ENCODE measurements at places on chromosomes 5 and 9.

DNA sequence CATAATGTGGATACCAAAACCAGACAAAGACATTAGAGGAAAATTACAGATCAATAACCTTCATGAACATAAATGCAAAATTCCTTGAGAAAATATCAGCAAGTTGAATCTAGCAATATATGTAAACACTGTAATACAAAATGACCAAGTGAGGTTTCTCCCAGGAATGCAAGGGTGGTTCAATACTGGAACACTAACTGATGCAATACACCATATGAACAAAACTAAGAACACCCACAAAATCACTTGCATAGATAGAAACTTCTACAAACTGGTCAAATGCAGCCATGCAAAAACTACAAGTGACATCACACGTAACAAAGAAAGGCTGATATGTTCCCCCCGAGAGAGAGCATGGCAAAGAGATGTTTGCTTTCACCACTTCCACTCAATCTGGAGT is 55.6 kb downstream of the NACC2 start:
- no peak for DNase-seq

DNA sequence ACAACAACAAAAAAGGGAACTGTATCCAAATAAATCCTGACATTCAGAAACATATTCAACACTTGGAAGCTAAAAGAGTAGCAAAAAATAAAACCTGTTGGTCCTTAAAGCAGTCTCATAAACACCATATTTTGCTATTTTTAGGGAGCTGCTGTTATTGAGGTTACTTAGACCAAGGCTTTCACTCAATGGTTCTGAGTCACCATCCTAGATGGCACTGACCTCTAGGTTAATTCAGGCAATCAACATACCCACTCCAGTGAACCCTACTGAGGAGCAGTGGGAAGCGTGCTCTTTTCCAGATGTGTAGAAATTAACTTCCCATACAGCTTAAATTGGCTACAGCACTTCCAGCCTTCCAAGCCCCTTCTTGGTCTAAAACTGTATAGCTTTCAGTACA is 5.2 kb downstream of the GNAQ start:
- peak; percentile 70 for DNase-seq

DNA sequence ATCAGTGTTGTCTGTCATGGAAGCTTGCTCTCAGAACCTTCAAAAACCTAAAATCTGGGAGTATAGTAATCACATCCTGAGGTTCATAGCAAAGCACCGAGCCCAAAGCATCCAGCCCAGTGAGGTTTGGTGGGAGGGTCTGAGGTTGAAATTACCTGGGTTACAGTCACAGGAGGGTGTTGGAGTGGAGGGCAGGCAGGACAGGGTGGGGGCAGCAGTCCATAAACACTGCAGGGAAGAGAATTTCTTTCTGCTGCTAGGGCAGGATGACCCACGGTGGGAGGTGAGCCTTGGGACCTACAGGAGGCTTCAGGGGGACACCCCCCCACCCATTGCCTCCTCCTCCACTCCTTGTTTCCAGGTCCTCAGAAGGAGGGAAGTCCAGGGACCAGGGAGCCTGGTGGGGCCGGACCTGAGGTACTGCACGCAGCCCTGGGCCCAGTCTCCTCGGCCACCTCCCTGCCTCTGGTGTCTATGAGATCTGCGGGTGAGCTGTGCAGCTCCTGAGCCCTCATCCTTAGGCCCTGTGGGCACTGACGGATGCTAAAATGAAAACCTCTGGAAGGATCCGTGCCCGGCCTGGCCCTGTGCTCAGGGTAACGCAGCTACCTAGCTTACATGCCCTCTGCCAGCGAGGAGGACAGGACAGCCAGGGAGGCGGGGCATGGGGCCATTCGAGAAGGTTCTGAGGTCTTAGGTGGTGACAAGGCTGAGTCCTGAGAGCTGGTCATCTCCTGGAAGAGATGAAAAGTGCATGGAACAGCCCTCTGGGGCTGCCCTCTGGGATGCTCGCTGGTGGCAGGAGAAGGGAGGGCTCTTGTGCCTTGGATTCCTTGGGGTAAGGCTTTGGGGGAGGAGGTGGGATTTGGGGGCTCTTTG is 1.8 kb upstream of the ADCY2 start:
- peak; percentile 70 for DNase-seq

- DNase-seq = no peak
Observed at GRCh38 chr9:128296340-128297220, 20.5 kb downstream of the SWI5 start.

- DNase-seq = no peak
Observed at GRCh38 chr9:33988219-33988890, 60.3 kb downstream of the UBAP2 start.

GRCh38 chr9:126822278-126822677 is 17.4 kb downstream of the ZBTB43 start:
- no peak for DNase-seq

DNA sequence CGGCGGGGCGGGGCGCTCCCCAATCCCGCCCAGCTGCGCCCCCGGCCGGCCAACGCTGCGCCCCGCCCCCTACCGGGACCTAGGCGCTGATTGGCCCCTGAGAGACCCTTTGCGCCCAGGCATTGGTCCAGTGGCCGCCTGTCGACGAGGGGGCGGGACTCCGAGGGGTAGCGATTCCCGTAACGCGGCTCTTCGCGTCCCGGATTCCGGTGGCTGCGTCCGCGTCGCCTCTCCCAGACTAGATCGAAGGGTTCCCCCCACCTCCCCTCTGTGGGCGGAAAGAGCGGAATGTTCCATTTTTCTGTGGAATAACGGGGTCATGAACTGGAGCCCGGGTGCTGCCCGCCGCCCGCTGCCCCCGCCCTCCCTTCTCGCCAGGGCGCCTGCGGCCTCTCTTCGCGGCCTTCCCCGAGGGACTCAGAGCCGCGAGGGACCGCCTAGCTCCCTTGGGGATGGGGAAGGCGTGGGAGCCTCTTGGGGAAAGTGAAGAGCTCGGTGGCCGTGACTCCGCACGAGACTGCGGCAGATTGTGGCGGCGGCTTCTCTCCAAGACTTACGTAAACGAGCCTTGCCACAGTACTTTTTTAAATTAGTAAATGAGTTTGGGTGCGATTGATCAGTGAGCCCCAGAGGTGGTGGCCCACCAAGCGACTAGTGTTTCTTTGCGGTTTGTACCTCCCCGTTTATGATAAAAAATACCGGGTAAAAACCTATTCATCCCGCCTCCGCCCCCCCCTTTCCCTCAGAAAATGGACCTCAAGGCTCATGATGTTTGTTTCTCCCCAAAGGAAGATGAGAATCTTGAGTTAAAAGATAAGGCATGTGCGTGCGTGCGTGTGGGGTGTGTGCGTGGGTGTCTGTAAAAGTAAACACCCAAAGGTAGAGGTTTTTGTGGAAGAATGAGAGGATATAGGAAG is 493 bp upstream of the IL6ST start:
- DNase-seq = peak; percentile 98

DNA sequence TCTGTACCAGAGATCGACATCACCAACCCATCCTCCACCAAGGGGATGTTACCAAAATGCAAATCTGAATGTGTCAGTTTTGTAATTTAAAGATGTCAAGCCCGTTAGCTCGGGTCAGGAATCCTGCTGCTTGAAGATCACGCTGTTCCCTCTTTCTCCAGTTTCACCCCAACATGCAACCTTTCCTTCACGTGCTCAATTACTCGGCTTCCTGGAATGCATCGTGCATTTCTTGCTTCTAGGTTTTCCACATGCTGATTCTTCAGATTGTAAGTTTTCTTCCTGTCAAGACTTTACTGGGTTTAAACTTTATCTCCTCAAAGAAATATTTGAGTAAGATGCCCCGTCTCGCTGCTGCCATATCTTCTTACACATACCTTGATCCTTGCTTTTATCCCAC is 209.5 kb upstream of the SNX2 start:
- DNase-seq = peak; percentile 57

GRCh38 chr9:94134629-94135028 is 50.4 kb downstream of the PTPDC1 start:
- no peak for DNase-seq

GRCh38 chr5:168851902-168852321 is 272.7 kb upstream of the PANK3 start:
- DNase-seq = peak; percentile 20

GRCh38 chr5:67195406-67196275 is 958 bp downstream of the CD180 start:
- no peak for DNase-seq

- no peak for DNase-seq
Observed at GRCh38 chr9:133471551-133472276, 7.2 kb downstream of the SLC2A6 start.

All from mesendoderm (in vitro differentiated cells).